Metanephros (tissue), 2 donors: ENCODE measurements at places on chromosomes 2 and 18. TPM values are rescaled to one million over a fixed set of nuclear protein-coding genes. Genes with fewer than 3 reads are reported as not detected.

CAPN13 gene
- 2.0 TPM for total RNA-seq

COLEC11 gene
- total RNA-seq, result 2.6 TPM

COL6A3 gene
- 455 TPM for total RNA-seq

TM4SF20 gene
- total RNA-seq, result not detected

TNFAIP6 gene
- 2.9 TPM for total RNA-seq

RAB27B gene
- 4.6 TPM for total RNA-seq

LPIN1 gene
- total RNA-seq, result 29.3 TPM

DSG4 gene
- not detected for total RNA-seq

GPR45 gene
- not detected for total RNA-seq

OBSL1 gene
- 146 TPM for total RNA-seq

HOXD11 gene
- total RNA-seq, result 40.2 TPM

VSNL1 gene
- total RNA-seq, result 3.3 TPM

C2orf78 gene
- not detected for total RNA-seq

POTEI gene
- 0.06 TPM for total RNA-seq

CCBE1 gene
- 30.7 TPM for total RNA-seq

SLC5A7 gene
- total RNA-seq, result 0.53 TPM

HNMT gene
- total RNA-seq, result 62.0 TPM

HS1BP3 gene
- 21.5 TPM for total RNA-seq
